ENCODE measurements at places on chromosomes 3 and 15.

GRCh38 chr3:34783876-34784275 is 855.4 kb upstream of the ARPP21 start:
- no peak for DNase-seq

- DNase-seq, result no peak
These were observed 207.8 kb upstream of the MCTP2 start for GRCh38 chr15:94023531-94023930.

DNA sequence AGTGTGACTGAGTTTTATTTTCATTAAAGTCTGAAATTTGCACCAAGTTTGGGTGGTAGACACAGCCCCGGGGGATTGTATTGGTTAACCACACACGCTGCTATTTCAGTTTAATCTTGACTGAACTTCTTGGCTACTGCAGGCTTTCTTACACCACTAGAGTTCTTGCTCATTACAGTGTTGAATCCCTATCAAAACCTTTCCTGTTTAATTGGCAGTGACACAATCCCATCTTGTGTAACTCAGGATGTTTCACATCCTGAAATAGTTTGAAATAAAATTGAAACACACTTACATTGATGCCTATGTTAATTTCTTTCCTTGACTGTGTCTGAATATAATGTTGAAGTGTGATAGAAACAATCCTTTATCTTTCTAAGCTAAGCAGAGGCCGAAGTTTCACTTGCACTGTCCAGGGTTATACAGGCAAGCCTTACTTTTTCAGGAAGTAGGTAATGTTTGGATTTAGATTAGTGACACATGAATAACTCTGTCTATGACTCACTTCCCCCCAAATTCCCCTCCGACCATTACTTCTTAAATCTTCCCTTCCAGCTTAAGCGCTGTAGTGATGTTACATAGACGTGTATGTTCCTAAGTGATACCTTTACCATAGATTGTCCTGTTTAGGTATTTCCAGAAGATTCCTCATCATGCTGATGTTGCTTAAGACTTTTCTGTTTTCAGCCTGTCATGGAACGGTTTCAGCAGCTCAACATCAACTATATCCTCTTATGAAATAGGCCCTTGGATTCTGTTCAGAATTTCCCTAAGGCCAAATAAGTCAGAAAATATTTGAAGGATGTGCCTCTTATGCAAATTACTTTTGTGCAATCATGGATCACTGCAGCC is 16.8 kb downstream of the ATG7 start:
- no peak for DNase-seq

- no peak for DNase-seq
These were observed 57.4 kb upstream of the MYZAP start for GRCh38 chr15:57534281-57534680.

DNA sequence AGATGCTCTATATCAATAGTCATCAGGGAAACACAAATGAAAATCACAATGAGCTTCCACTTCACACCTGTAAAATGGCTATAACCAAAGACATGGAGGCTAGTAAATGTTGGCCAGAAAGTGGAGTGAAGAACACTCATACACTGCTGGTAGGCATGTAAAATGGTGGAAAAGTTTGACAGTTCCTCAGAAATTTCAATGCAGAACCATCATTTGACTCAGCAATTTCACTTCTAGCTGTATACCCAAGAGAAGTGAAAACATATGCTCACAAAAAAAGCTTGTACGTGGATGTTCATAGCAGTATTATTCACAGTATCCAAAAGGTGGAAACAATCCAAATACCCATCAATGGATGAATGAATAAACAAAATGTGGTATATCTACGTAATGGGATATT is 19.2 kb upstream of the TOP2B start:
- no peak for DNase-seq

GRCh38 chr3:125990253-125990970 is 21.4 kb downstream of the ROPN1B start:
- DNase-seq, result peak; percentile 88

Measured in DMS79 treated with DMSO at 0.1 percent for 48 hours (cell line).